ENCODE measurements at places on chromosomes 13 and 19.

DNA sequence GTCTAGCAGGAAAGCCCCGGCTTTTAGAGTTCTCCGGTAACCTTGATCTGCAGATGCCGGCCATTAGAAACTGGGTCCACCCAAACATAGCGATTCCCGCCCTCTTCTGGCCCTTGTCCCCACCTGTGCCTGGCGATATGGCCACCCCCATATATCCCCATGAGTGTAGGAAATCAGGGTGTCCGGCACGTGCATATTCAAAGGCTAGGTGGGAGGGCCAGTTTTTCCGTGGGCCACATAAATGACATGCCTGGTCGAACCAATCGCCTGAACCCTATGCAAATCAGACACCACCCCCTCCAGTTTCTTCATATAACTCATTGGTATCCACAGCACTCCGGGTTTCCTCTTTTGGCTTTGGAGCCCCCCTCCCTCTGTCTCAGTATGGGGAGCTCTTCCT lies 37.4 kb downstream of the ERICH4 start:
- no peak for DNase-seq

DNA sequence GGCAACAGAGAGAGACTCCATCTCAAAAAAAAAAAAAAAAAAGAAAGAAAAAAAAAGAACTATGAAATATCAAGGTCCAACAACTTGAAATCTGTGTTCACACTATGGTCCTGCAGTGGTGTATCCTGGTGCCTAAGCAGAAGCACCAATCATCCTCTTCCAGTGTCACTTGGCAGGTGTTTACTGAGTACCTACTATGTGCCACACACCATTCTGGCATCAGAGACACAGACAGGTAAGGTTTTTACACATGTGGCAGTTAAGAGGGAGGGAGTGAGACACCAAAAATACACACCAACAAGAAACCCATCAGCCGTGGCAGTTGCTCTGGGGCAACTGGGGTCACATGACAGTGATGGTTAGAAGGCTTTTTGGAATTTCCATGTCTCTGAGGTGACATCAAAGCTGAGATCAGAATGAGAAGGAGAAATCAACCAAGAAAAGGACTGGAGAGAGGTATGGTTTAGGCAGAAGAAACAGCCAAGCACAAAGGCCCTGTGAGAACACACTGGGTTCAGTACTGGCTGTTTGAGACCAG lies 17.6 kb downstream of the PBX4 start:
- DNase-seq: no peak

- DNase-seq: peak; percentile 61
Observed at GRCh38 chr13:94009701-94010100, 469.8 kb downstream of the DCT start.

GRCh38 chr19:31296741-31297390 lies 52.4 kb downstream of the TSHZ3 start:
- DNase-seq: no peak

DNA sequence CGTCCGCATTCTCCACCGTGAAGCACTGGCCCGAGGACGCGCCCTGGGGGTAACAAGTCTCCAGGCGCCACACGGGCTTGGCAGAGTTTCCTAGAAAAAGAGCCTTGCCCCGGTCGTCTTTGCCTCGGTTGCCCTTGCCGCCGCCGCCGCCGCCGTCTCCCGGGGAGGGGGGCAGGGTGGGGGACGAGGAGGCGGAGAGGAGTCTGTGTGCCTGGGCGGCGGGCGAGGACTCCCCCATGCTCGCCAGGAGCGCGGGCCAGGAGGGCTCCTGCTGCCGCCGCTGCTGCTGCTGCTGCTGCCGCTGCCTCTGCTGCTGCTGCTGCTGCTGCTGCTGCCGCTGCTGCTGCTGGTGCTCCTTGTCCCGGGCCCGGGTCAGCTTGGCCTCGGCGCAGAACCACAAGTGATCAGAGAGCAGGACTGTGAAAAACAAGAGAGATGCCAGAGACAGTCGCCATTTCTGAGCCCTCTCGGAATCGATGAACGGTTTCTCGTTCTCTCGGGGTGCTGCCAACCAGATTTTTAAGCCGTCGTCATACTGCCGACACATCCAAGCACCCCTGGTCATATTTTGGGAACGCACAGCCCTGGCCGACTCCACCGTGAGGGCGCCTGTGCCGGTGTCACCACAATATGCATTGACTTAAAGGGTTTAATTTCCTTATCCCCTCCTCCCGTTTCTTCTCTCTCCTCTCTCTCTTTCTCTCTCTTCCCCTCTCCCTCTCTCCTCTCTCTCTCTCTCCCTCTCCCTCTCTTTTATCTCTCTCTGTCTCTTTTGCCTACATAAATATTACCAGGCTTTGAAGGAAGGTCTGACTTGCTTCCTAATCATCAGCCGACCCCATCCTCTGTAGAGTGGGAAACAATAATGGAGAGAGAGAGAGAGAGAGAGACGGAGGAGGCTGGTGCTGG lies 349.1 kb downstream of the LIG4 start:
- DNase-seq: peak; percentile 33

- no peak for DNase-seq
Observed at GRCh38 chr19:38062959-38063761, 156.2 kb downstream of the SIPA1L3 start.

DNA sequence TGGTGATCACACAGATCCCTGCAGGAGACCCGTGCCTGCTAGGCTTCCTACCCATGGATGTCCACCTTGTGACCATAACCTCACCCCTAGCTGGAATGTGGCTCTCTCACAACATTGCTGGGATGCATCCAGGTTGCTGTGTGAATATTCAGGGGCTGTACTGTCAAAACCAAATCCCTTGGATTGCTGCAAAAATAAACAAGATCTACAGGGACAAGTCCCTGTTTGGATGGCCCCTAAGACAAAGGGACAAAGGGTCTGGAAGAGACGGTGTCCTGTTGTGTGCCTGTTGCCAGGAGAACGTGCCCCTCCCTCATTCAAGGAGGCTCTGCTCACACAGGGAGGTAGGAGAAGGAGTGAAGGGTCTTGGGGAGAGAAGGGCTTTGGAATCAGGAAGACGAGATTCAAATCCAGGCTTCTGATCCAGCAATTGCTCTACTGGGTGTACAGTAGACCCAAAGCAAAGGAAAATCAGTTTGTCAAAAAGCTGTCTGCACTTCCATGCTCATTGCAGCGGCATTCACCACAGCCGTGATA lies 89.2 kb upstream of the WASF3 start:
- DNase-seq: no peak

DNA sequence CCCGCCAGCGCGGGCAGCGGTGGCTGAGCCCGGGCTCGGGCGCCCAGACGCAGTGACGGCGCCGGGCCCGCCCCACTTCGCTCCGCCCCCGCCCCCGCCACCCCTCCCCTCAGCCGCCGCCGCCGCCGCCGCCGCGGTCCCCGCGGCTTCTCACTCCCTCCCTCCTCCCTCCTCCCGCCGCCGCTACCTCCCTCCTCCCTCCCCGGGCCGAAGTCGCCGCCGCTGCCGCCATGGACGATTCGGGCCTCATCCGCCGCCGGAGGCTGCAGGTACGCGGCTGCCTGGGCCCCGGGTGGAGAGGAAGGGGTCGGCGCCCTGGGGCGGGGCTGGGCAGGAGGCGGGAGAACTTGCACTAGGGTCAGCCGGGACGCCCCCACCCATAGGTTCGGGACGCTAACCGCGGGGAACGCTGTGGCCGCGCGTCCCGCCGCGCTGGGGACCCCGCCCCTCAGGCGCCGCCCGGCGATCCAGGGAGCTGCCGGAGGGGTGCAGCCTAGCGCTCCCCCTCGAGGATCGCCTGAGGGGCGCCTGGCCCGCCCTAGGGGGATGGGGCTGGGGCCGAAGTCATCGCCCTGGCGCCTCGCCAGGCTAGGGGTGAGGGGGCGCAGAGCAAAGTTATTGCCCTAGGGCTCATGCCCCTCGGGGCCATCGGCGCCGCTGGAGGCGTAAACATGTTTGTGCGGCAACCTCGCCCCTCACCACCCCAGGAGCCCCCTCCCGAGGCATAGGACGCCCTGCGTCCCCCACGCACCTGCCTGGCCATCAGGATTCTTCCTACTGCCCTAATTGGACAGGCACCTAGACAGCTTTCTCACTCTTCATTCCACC lies 427 bp downstream of the RTBDN start:
- peak; percentile 61 for DNase-seq

GRCh38 chr13:103487841-103488240 lies 421.6 kb upstream of the SLC10A2 start:
- DNase-seq: no peak

DNA sequence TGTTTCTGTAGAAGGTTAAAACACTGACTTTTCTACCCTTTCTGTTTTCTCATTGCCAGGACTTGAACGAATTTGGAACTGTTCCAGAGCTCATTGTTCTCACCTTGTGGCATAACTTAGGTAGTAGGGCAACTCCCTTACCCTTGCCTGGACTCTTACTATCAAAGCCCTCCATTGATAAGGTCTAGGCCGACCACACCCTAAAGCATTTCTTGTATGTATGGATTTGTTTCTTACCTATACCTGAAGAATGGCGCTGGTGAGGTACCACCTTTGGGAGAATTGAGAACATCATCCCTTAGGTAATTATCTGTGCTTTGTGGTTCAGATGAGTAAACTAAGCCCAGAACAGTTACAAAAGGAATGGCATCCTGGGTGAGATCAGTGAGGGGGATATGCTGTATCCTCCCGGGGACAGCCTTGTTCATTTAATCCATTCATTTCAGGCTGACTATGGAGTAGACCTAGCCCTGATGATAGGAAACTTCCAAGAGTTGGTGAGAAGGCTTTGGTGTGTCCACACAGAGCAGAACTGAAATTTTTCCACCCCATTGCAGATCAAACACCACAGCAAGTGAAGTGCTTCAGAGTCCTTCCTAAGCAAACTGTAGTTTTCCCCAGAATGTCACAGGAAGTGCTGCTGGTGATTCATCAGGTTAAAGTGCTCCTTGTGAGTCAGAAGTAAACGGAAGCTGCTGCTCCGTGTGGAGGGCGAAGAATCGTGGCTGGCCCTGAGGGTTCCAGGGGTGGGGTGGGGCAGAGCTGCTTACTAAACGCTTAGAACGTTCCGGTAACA lies 113.0 kb downstream of the TEX26 start:
- peak; percentile 91 for DNase-seq

- DNase-seq: no peak
Observed at GRCh38 chr13:108439556-108439955, 170.0 kb downstream of the TNFSF13B start.

Measured in GM03348 (cell line).